NCI-H1436 treated with DMSO at 0.1 percent for 48 hours (cell line): ENCODE measurements at places on chromosomes 5 and 9.

GRCh38 chr9:83167126-83167525 is 104.2 kb upstream of the RASEF start:
- DNase-seq = no peak

GRCh38 chr5:143569213-143569701 is 165.8 kb upstream of the NR3C1 start:
- no peak for DNase-seq

DNA sequence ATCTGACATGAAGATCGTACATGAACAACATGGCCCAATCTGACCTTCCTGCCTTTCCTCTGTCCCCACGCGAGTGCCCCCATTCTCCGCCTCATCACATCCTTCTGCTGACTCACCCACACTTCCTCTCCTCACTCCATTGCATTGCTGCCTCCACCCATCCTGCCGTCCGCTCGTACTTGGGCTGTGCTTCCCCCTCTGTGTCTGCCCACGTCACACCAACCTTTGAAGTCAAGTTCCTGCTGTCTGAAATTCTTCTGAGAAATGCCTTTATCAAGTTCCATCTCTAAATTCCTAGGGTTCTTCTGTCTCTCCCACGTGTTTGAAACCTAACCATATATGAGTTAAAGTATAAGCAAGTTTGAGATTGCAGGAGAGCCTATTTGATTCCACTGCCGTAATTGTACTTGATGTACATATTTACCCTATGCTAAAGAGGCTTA is 18.0 kb upstream of the STARD4 start:
- DNase-seq = no peak

DNA sequence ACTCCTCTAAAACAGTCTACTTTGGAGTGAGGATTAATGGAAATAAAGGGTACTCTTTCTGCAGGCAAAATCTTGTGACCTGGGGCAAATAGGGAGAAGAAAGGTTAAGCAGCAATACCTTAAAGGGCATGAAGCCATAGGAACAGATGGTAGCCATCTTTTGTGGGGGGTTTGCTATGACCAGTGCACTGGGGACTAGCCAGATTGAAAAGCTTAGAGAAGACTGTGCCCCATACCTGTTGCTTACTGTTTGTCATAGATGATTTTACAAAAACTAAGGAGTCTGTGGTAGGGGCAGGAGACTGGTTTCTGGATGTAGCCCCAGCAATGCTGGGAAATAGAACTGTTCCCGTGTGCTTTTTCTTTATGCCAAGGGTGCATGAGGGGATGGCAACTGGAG is 58.6 kb downstream of the PAM start:
- no peak for DNase-seq

DNA sequence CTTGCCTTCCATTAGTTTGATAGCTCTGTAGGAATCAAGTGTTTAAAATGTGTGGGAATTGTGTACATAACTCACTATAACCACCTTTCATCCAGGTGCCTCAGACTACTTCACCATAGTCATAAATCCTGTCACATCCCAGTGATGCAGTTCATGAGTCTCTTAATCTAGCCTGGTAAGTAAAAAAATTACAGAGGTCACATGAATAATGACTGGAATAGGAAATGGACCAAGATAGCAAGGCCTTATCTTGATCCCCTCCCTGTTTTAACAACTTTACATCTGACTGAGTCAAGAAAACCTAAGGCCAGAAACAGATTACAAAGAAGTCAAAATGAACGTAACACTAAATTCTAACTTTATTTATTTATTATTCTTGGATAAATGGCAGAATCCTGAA is 1.5 kb upstream of the RNF145 start:
- DNase-seq = no peak

- no peak for DNase-seq
Observed at GRCh38 chr5:169637085-169637548, at the start of gene DOCK2. Gene DOCK2, plus strand, starts transcription at chr5:169637275. Its CDS starts 52 bp downstream, at chr5:169637327.

DNA sequence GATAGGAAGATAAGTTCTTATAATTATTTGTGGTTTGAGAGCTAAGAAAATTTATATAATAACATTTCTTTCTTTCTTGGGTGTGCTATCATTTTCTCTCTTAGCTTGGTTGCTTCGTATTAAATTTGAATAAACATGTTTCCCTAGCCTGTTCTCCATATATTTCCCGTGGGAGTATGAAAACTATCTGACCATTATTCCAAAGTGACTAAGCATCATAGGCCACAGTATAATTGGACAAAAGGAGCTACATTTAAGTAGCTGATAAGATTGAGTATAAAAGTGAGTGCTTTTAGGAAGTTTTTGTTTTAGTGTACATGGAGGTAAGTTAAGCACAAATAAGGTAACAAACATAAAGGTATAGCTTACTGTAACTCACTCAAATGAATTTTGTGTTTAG is 8.4 kb upstream of the OSMR start:
- DNase-seq = no peak

DNA sequence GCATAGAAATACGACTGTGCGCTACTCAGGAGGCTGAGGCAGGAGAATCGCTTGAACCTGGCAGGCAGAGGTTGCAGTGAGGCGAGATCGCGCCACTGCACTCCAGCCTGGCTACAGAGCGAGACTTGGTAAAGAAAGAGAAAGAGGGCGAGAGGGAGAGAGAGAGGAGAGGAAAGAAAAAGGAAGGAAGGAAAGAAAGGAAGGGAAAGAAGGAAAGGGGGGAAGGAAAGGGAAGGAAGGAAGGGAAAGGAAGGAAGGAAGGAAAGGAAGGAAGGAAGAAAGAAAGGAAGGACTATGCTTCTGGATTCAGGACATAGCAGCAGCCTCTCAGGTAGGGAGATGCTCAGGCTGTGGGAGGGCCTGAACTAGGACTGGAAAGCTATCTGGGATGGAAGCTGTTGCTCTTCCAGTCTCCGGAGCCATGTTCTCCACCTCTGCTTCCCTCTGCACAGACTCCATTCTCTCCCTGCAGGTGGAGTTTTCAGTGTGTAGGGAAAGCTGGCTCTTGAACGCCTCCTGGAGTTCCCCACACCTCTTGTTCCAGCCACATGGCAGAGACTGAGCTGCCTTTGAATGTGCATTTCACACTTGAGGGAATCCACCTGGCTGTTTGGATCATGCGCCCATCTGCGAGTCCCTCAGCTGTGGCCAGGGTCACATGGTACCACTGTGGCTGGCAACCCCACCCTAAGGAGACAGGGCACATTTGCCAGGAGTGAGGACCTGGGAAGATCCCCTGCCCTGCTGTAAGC is 9.1 kb downstream of the SWI5 start:
- DNase-seq = no peak

DNA sequence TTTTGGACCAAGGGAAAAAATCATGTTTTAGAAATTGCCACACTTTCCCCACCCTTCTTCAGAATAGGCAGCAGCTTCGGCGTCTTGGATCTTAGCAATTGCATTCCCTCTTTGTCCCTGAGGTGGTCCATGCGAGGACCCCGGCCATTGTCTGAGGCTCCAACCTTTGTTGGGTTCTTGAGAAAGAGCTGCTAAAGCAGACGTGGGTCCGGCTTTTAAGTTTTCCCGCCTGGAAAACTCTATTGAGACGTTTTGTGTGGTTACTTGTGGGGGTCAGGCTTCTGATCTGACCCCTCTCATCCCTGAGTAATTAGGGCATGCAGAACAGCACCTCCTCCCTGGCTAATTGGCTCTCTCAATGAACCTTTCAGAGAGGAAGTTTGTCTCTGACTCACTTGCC is 509.6 kb upstream of the TNC start:
- no peak for DNase-seq

DNA sequence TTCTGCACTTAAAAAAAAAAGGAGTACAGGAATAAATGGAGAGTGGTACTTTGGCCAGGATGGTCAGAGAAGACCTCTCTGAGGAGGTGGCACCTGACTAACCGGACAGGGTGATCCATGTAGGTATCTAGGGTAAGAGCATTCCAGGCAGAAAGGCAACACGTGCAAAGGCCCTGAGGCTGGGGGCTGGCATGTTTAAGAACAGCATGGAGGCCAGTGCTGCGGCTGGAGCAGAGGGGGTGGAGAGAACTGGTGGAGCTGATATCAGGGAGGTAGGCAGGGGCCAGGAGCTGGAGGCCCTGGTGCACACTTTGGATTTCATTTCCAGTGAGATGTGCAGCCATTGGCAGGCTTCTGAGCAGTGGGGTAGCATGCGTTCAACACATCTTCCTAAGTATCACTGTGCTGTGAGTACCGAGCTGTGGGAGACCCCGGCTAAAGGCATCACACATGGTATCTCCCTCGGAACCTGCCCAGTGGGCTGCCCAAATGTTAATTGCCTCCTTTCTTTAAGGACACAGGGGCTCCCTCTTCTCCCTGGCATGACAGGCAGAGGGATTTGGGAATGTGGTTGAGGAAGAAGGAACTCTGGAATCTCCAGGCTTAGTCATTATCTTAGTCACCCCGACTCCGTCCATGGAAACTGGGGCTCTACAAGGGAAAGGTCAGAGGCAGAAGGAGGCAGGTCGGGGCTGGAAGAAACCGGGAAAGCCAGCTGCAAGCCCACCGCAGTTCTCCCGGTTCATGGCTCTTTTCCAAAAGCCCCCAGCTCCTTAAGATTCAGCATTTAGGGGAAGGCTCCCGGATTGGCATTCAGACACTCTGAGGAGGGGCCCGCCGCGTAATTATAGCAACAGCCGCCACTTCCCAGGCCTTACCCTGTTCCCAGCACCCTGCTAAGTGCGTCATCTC is 18.6 kb downstream of the SLC6A7 start:
- DNase-seq = no peak

DNA sequence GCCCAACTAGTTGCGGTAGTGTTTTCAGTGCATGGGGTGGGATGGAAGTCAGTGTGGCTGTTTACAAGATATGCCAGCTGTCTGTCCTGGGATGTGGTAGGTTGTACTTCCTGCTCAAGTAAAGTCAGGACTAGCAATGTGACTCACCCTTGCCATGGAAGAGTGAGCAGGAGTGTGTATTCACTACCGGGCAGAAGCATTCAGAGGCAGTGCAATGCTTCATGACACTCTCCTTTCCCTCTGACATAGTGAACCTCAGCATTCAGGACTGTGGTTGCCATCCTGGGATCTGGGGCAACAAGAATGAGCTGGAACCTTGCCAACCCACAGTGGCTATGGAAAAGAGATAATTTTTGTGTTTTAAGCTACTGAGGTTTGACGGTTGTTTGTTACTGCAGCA is 68.9 kb downstream of the BOD1 start:
- no peak for DNase-seq

GRCh38 chr9:114588210-114588609 is 641 bp downstream of the ATP6V1G1 start:
- DNase-seq = no peak

GRCh38 chr5:123709422-123709821 is 197.4 kb downstream of the CSNK1G3 start:
- DNase-seq = no peak

DNA sequence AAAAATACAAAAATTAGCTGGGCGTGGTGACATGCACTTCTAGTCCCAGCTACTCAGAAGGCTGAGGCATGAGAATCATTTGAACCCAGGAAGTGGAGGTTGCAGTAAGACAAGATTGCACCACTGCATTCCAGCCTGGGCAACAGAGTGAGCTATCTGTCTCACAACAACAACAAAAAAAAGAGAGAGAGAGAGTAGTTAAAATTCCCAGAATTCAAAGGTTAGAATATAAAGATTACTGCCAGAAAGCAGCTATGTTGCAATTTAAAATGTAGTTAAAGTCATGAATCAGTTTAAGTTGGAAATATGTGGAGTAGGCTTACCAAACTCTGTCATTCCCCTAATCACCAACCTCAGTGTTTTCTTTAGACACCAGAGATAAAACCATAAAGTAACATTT is 58.7 kb upstream of the SUSD1 start:
- DNase-seq = no peak

DNA sequence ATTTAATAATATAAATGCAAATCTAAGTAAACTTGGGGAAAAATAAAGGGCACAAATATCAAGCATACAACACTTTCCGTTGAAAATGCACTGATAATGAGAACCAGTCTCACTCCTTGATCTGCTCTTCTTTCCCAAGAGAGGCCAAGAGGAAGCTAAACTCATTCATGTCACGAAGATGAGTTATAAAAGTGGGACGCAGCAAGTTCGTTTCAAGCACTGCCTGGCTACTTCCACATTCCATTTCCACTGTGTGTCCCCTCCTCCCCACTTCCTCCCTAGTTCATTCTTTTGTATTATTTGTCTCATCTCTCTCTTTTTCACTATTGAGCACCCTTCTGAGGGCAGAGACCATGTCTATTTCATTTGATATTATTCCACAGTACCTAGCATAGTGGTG is 158.1 kb downstream of the SLC24A2 start:
- DNase-seq = no peak

GRCh38 chr5:149429839-149430721 is 51.0 kb upstream of the IL17B start:
- DNase-seq = no peak

DNA sequence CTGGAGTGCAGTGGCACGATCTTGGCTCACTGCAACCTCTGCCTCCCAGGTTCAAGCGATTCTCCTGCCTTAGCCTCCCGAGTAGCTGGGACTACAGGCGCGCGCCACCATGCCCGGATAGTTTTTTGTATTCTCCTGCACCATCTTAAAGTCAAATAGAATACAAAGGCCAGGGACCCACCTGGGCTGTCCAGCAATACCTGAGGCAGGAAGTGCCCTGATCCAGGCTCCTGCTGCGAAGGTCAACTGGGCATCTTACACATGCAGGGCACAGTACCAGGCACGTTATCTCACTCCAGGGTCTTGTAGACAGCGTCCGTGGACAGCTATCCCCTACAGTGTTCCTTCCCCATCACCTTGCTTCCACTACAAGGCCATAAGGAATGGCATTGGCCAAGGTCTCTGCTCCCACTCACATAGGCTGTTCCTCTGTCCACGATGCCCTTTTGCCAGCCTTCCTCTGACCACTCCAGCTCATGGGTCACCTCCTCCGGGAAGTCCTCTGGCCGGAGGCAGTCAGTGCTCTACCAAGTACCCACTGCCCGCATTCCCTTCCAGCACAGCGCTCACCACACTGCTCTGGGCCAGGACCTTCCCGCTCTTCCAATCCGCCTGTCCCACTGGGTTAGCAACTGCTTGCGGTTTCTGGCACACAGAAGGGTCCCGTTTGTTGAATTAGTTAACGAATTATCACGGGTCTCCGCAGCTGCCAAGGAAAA is 978 bp downstream of the P4HA2 start:
- DNase-seq = no peak

- no peak for DNase-seq
Observed at GRCh38 chr5:79990205-79990597, 861 bp downstream of the MTX3 start.

DNA sequence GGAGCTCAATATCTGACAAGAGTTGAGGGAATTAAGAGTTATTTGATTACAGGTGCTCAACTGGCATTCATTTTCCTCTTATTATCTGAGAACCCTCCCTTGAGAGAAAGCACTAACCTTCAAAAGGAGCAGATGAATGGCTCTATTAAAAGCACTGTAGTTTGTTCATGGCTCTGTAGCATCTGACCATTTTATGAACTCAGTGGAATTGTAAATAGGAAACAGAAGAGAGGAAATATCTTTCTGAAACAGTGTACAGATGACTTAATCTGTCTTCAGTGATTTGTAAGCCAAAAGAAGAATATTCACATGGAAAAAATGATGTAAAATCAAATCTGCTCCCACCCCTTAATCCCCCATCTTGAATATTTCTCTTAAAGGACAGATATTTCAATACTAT is 810.4 kb upstream of the GRAMD2B start:
- no peak for DNase-seq

GRCh38 chr5:134133995-134134541 is 19.6 kb downstream of the TCF7 start:
- no peak for DNase-seq

GRCh38 chr5:151078490-151079262 is 2.2 kb downstream of the TNIP1 start:
- DNase-seq = no peak
